ENCODE measurements at places on chromosomes 5 and 9. TPM values are rescaled to one million over a fixed set of nuclear protein-coding genes. Genes with fewer than 3 reads are reported as not detected.

The ZDHHC11B gene
- 0.51 TPM for total RNA-seq

The GBGT1 gene
- total RNA-seq, result 1.1 TPM

The SLC4A9 gene
- total RNA-seq, result not detected

The ADAMTSL2 gene
- not detected for total RNA-seq

The SLC25A2 gene
- total RNA-seq, result not detected

The APBA1 gene
- total RNA-seq, result 0.38 TPM

The PCDHB16 gene
- total RNA-seq, result not detected

The MARCOL gene
- total RNA-seq, result not detected

The RFX3 gene
- total RNA-seq, result 1.4 TPM

The LCN15 gene
- not detected for total RNA-seq

The SMIM27 gene
- 1.3 TPM for total RNA-seq

The EEIG1 gene
- 41.3 TPM for total RNA-seq

The DMRT3 gene
- not detected for total RNA-seq

The BTNL8 gene
- total RNA-seq, result not detected

The SELENOP gene
- total RNA-seq, result 17.3 TPM

All from bronchial epithelial cell (primary cell).